ENCODE measurements at places on chromosomes 2 and 18. TPM values are rescaled to one million over a fixed set of nuclear protein-coding genes. Genes with fewer than 3 reads are reported as not detected.

The PLB1 gene
- total RNA-seq = 0.20 TPM

GRCh38 chr2:68667371-68667770 is 24.0 kb downstream of the PROKR1 start:
- no peak overlapping the region for H3K4me3 ChIP-seq
- no peaks in the 10 kb centered on the region for H3K27me3 ChIP-seq
- no peak for DNase-seq
- no peaks in the 10 kb centered on the region for H3K4me1 ChIP-seq
- H3K27ac ChIP-seq = no peak overlapping the region

DNA sequence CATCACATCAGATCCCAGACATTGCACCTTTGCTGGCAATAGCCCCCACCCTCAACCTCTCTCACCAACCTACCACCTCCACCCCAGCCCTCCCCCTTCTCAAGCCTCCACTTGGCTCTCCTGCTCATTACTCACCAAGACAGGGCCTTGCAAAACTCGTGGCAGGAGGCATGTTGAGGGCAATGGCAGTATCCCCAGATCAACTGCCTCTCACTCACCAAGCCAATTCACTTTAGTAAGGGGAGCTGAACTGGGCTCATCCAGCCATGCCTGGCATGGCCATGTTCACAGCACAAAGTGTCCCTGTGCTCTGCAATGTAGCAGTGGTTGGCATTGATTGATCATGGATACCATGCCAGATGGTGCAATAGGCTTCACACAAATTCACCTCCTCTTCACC is 46.3 kb upstream of the TEX51 start:
- H3K36me3 ChIP-seq = no peaks in the 10 kb centered on the region
- no peak overlapping the region for H3K27ac ChIP-seq
- no peak for DNase-seq
- no peaks in the 10 kb centered on the region for H3K4me1 ChIP-seq
- peaks cover 30% of the 10 kb centered on the region for H3K27me3 ChIP-seq
- H3K4me3 ChIP-seq = no peak overlapping the region

DNA sequence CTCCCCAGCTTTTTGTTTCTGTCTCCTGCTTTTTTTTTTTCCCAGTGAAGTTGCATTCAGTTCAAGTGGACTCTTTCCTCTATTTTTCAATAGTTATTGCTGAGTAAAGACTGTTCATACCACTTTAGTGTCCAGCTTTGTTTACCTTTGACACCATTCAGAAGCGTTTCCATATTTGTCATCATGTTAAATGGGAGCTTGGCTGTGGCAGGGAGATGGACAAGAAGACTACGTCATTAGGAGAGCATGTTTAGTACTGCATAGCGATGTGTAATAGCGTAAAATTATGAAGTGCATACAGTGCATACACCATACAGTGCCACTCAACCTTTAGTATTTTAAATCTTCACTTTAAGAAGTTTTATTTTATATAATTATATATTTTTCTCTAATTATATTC is 655.9 kb downstream of the DCC start:
- no peak for DNase-seq
- no peaks in the 10 kb centered on the region for H3K4me1 ChIP-seq
- no peaks in the 10 kb centered on the region for H3K27me3 ChIP-seq

The VAMP5 gene
- 7.2 TPM for total RNA-seq

DNA sequence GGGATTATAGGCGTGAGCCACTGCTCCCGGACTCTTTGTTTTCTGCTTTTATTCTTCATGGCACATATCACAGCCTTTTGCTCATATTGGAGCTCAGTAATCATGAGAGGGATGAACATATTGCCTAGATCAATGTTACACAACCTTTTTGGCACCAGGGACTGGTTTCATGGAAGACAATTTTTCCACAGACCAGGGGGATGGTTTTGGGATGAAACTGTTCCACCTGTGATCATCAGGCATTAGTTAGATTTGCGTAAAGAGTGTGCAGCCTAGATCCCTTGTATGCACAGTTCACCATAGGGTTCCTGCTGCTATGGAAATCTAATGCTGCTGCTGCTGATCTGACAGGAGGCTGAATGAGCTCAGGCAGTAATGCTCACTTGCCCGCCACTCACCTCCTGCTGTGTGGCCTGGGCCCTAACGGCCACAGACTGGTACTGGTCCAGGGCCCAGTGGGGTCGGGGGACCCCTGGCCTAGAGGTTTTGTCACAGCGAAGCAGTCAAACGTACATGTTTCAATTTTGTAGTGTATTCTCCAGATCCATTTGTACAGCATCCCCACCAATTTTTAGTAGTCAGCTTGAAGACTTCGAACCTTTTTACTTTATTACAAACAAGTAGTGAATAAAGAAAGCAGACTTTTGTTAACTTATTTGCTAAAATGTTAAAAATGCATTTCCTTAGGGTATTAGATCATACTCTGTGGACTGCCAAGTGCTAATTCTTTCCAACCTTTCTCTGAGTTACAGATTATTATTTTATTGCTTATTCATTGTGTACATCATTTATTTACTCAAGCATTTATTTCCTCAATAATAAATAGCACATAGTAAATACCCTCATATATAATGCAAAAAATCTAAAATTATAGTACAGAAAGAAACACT is 6.2 kb downstream of the DAW1 start:
- H3K36me3 ChIP-seq = no peaks in the 10 kb centered on the region
- no peak overlapping the region for H3K4me3 ChIP-seq
- no peak overlapping the region for H3K27ac ChIP-seq
- peaks cover 8% of the 10 kb centered on the region for H3K27me3 ChIP-seq

GRCh38 chr2:240401781-240402551 is 33.5 kb upstream of the GPC1 start:
- peaks cover 100% of the 10 kb centered on the region for H3K27me3 ChIP-seq
- no peak for DNase-seq
- H3K36me3 ChIP-seq = no peaks in the 10 kb centered on the region
- H3K4me1 ChIP-seq = no peaks in the 10 kb centered on the region
- H3K4me3 ChIP-seq = no peak overlapping the region

DNA sequence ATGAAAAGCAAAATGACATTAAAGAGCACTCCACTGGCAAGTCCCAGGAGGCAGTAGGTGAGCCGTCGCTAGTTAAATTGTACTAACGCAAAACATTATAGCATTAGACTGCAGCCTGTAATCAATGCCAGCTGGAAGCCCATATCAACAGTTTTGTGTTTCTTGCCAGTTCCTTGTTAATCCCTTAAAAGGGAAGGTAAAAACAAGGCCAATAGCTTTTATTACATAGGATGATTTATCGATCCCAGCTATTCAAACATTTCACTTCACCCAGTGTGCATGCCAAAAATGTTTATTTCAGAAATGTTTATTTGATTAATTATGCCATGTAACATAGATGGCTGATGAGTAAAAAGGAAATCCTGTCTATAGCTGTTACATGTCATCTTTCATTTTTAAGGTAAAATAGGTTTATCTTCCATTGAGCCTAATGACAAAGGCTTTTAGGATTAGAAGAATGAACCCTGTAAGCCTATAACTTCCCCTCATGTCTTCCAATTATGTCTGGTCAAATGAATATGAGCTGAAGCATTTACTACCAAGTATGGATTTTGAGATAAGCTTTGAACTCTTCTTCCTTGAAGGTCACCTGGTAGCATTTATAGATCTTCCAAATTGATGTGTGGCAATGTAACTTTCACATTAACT is 591.2 kb downstream of the RNF144A start:
- H3K27me3 ChIP-seq = no peaks in the 10 kb centered on the region
- no peaks in the 10 kb centered on the region for H3K4me1 ChIP-seq
- no peaks in the 10 kb centered on the region for H3K36me3 ChIP-seq
- no peak for DNase-seq
- H3K4me3 ChIP-seq = no peak overlapping the region

DNA sequence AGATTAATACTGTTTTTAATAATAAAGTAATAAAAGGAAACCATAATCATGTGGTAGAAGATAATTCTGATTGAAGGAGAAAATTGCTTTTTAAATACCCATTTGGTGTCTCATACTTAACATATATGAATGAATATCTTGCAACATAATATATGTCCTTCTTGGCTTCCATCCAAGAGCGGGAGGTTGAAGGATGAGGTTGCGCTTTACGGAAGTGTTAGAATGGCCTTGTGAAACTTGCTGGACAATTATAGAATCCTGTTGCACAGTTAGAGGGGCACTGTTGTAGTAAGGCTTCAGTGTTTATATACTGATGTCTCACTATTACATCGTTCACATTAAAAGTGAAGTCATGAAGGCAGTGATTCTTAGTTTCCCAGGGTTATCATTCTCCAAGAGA is 9.4 kb downstream of the INSIG2 start:
- H3K36me3 ChIP-seq = peaks cover 23% of the 10 kb centered on the region
- no peak overlapping the region for H3K4me3 ChIP-seq
- no peaks in the 10 kb centered on the region for H3K27me3 ChIP-seq
- H3K27ac ChIP-seq = no peak overlapping the region

The CRYGC gene
- not detected for total RNA-seq

GRCh38 chr18:4640349-4641012 is 185.4 kb upstream of the DLGAP1 start:
- H3K27ac ChIP-seq = no peak overlapping the region
- H3K4me3 ChIP-seq = no peak overlapping the region
- no peaks in the 10 kb centered on the region for H3K27me3 ChIP-seq

The SGO2 gene
- total RNA-seq = 16.2 TPM

- H3K4me1 ChIP-seq = no peaks in the 10 kb centered on the region
- no peak overlapping the region for H3K27ac ChIP-seq
- no peak for DNase-seq
- no peak overlapping the region for H3K4me3 ChIP-seq
Measured at GRCh38 chr2:167318581-167318980, 430.3 kb downstream of the XIRP2 start.

The FAM110C gene
- total RNA-seq = 1.2 TPM

The CRYGA gene
- total RNA-seq = not detected

GRCh38 chr2:88622307-88622706 is 5.0 kb downstream of the EIF2AK3 start:
- no peak overlapping the region for H3K4me3 ChIP-seq
- peaks cover 44% of the 10 kb centered on the region for H3K4me1 ChIP-seq
- H3K27me3 ChIP-seq = no peaks in the 10 kb centered on the region

The CYP20A1 gene
- 35.3 TPM for total RNA-seq

The ZFP36L2 gene
- total RNA-seq = 32.5 TPM

- DNase-seq = peak; percentile 35
- H3K27me3 ChIP-seq = no peaks in the 10 kb centered on the region
- H3K36me3 ChIP-seq = no peaks in the 10 kb centered on the region
- no peak overlapping the region for H3K4me3 ChIP-seq
- peaks cover 40% of the 10 kb centered on the region for H3K4me1 ChIP-seq
Measured at GRCh38 chr18:35588995-35589394, 7.5 kb downstream of the GALNT1 start.

GRCh38 chr18:61541673-61542072 is 208.4 kb downstream of the CDH20 start:
- no peak for DNase-seq
- H3K4me1 ChIP-seq = no peaks in the 10 kb centered on the region
- no peak overlapping the region for H3K4me3 ChIP-seq

DNA sequence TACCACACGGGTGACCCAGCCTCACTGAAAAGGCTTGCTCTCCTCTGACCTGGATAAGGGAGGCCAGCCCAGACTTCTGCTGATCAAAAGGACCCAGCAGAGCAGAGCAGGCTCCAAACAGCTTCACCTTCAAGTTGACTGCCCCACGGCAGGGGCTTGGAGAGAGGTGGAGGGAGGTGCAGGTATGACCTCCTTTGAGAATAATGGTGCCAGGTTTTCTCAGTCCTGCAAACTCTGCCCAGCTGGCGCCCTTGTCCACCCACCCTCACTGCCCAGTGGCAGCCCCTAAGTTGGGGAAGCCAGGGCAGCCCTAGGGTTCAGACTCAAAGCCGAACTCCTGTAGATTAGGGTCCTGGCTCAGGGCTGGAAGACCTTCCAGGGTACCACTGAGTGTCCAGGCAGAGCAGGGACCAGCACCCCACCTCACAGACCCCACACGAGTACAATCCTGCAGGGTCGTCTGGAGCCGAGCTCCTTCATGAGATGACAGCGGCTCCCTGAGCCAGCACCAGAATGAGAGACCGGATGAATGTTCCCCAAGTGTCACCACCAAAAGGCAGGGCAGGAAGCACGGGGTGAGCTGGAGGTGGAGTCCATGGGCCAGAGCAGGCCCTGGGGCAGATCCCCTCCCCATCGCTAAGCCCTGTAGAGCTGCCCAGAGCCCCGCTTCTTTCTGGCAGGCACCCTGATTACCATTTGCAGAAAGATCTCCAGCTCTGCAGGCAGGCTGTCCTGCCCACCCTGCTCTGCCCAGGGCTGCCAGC is 3.6 kb upstream of the GPC1 start:
- H3K27ac ChIP-seq = no peak overlapping the region
- no peak overlapping the region for H3K4me3 ChIP-seq
- no peak for DNase-seq
- H3K36me3 ChIP-seq = no peaks in the 10 kb centered on the region

GRCh38 chr2:73895473-73895872 is 2.7 kb downstream of the ACTG2 start:
- H3K4me1 ChIP-seq = peaks cover 23% of the 10 kb centered on the region
- DNase-seq = no peak

- peaks cover 15% of the 10 kb centered on the region for H3K4me1 ChIP-seq
- no peak overlapping the region for H3K27ac ChIP-seq
- H3K36me3 ChIP-seq = 0 out of 2 replicates have a peak, but pooled peaks cover 1% of the 10 kb centered on the region
Measured at GRCh38 chr2:54952978-54953456, 97.2 kb downstream of the RTN4 start.

The GPAT2 gene
- not detected for total RNA-seq

The GALR1 gene
- total RNA-seq = not detected

All from HepG2 (cell line).